ENCODE measurements at places on chromosomes 7 and 10. TPM values are rescaled to one million over a fixed set of nuclear protein-coding genes. Genes with fewer than 3 reads are reported as not detected.

- no peak for DNase-seq
Observed at GRCh38 chr7:70766694-70767093, 365.2 kb upstream of the GALNT17 start.

GRCh38 chr7:87036985-87037384, 22.5 kb downstream of the ELAPOR2 start:
- DNase-seq: no peak

- DNase-seq: no peak
Observed at GRCh38 chr7:137127058-137127457, 216.5 kb downstream of the PTN start.

Gene SPDYE11
- not detected for total RNA-seq

Gene MACC1
- total RNA-seq: under 0.01 TPM

Gene CTBP2
- total RNA-seq: 148 TPM

- peak; percentile 70 for DNase-seq
Observed at GRCh38 chr10:127117125-127117524, 79.3 kb downstream of the INSYN2A start.

Gene RASSF4
- total RNA-seq: 13.1 TPM

Gene CPN1
- not detected for total RNA-seq

GRCh38 chr10:106942035-106942662, 222.4 kb downstream of the SORCS1 start:
- DNase-seq: no peak
